ENCODE measurements at places on chromosomes 1 and 21.
A peak's percentile ranks its signal among the peaks of the same experiment; 100 is the strongest.

DNA sequence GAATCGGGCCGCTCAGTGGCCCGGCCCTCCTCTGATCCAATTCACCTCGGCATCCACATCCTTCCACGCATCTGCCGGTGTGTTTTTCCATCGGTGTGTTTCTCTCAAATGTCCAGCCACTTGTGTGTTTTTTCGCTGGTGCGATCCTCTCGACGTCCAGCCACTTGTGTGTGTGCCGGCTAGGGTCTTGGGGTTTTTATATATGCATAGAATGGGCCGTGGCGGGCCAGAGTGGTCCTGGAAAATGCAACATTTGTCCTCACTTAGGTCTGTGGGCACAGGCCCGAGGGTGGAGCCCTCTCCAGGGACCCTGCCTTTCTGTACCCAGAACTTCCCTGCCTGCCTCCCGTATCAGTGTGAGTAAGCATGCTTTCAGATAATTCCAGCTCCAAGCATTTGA lies 1106.4 kb downstream of the AMY1C start:
- DNase-seq = no peak

DNA sequence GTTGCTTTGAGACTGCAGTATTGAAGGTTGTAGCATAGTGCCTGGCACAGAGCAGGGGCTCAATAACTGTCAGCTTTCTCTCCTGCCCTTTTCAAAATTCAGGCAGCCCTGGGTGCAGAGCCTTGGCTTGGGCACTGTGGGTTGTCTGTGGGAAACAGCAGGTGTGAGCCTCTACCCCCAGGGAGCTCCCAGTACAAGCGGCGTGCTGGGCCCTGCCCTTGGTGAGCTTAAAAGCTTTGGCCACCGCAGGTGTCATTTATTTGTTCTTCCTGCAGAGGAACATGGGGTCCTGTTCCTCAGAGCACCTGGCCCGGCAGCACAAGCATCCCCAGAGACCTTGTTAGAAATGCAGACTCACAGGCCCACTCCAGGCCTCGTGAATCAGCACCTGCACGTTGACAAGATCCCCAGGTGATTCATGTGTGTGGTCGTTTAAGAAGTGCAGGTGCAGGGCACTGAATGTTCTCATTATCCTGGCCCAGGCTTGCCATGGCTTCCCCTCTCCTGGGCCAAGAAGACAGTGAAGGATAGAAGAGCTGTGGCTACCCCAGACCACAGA lies 29.9 kb upstream of the IGSF21 start:
- DNase-seq = no peak

DNA sequence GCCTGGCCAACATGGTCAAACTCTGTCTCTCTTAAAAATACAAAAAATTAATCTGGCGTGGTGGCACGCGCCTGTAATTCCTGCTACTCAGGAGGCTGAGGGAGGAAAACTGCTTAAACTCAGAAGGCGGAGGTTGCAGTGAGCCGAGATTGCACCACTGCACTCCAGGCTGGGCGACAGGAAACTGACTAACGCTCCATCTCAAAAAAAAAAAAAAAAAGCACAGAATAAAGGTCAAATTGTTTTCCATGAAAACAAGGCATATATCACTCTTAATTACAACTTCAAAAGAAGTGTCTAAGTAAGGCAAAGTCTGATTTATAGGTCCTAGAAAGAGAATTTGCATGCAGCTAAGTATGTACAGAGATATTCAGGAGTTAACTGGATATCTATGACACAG lies 25.6 kb downstream of the EYA3 start:
- no peak for DNase-seq

GRCh38 chr1:66182551-66183178 lies 351.3 kb upstream of the SGIP1 start:
- peak; percentile 77 for DNase-seq

GRCh38 chr1:66359815-66360214 lies 174.1 kb upstream of the SGIP1 start:
- peak; percentile 29 for DNase-seq

- no peak for DNase-seq
Observed at GRCh38 chr1:63051886-63052285, 268.0 kb downstream of the ATG4C start.

DNA sequence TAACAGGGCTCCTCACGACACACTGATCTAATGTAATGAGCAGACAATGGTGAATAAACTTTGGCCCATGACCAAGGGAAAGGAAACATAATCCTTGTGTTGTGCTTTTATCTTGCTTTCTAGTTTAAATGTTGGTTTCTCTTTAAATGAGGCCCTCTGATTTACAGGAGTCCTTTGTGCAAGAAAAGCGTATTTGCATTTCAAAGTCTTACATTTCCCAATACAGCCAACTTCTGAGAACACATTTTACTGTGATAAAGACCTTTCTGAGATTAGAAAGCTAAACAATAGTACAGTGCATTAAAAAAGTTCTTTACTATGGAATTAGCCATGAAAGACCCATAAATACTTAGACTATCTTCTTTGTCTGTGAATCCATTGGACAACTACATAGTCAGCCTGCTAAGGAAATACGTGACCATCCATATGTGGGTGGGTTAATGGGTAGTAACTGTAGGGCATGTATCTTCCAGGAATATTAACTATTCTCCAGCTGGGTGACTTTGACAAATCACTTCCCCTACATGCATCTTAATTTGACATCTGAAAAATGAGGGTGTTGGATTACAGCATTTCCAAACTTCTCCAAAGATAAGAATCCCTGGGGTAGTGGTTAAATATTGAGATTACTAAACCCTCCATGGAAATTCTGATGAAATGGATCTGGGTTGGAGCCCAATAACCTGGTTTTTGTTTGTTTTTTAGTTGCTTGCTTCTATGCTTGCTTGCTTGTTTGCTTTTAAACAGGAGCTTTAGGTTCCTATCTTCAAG lies 50.3 kb upstream of the USP1 start:
- peak; percentile 80 for DNase-seq

- no peak for DNase-seq
Observed at GRCh38 chr1:212289262-212290077, 4.3 kb downstream of the PPP2R5A start.
